Foreskin fibroblast (primary cell): ENCODE measurements at places on chromosomes 6 and 20.

- peak; percentile 1 for DNase-seq
Observed at GRCh38 chr6:76026101-76026500, 46.4 kb downstream of the IMPG1 start.

DNA sequence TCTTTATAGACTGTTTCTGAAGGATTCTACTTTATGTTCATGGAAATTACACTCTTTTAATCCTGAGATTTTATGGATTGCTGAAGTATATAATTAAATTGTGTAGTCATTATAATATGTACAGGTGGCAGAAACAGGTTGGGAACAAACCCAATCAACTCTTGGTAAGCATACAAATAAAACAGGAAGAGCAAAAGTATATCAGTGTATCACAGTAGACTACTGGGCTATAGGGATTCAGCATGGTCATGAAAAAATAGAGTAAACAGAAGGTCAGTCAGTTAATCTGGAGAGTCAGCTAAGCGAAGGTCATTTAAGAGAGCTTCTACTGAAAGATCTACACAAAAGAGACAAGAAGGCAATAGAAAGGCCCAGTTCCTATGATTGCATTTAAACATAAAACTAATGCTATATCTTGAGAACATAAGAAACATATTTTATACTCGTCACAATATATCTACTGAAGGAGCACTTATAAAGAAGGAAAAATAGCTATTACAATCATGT, 178.9 kb upstream of the ECI2 start:
- DNase-seq, result no peak

- no peak for DNase-seq
Observed at GRCh38 chr20:23135449-23136420, 49.6 kb upstream of the CD93 start.

GRCh38 chr6:49539102-49539501, 11.4 kb upstream of the C6orf141 start:
- no peak for DNase-seq

- DNase-seq, result peak; percentile 5
Observed at GRCh38 chr6:89023591-89024441, 56.7 kb upstream of the PNRC1 start.

DNA sequence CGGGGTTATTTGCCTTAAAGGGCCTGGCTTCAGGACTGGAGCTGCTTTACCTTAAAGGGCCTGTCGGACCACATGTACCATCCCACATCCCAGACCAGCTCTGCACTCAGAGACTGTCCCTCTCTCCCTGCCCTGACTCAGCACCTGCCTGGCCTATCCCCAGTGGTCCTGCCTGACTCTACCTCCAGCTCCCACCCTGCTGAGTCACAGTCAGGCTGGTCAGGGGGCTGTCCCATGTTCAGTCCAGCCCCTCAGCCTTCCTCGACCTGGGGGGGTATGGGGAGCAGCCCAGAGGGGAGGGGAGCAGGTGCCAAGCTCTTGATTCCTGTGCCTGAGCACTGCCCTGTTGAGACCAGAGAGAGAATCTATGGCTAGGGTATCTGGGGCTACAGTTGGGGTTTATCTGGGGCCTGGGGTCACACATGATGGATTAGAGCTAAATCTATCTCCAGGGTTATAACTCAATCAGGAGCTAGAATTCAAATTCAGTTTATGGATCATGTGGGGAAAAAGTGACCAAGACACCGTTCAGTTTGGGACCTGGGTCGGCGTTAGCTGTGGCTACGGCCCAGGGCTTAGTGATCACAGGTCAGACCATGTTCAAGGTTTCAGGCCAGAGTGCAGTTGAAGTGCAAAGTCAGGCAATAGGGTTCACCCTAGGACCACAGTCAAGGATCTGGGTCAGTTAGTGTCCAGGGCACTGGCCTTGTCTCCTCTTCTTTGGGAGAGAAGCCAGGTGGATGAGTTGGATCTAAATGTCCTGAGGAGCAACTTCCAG, 9.4 kb upstream of the TRIB3 start:
- DNase-seq, result no peak

DNA sequence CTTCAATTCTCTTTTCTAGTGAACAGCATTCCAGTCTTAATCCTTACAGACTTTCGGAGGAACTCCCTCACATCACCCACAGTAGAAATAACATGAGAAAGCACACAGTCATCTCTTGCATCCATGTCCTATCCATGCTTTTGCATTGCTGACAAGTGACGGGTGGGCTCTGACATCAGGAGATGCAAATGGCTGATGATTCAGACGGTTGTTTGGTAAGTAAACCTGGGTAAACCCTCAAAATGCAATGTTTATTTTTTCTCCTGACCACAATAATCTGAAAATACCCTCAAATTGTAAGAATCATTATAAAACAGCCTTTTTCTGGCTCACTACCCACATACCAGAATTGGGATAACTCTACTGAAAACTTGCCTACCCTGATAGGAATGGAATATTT, 792.0 kb downstream of the MAFB start:
- peak; percentile 87 for DNase-seq

DNA sequence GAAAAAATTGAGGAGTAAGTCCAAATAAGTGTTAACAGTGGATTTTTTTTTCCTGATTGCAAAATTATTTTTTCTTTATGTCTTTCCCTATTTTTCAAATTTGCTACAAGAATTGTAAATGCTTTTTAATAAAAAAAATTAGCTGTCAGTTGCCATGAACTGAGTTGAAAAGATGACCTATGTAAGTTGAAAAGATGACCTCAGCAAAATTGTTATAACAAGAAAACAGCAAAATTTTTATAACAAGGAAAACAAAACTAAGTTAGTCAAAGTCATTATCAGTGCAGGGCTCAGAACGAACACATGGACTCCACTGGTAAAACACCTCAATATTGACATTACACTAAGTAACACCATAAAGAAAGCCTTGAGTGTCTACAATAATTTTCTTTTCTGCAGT, 207.0 kb upstream of the HDDC2 start:
- DNase-seq, result no peak

DNA sequence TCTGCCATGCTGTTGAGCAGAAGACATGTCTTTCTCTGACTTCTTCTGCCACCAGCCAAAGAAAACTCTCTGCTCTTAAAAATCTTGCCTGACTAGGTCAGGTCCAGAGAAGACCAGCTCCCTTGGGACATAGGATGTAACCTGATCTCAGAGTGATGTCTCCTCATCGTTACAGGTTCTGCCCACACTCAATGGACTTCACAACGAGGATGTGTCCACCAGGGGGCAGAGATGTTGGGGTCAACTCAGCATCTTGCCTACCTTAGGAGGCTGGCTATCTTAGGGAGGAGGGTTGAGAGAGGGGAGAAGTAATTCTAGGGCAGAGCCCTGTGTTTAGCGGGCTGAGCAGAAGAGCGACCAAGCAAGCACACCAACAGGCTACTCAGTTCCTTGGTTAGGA, 207.6 kb upstream of the CDH4 start:
- no peak for DNase-seq
